ENCODE measurements at places on chromosomes 7 and 10.

DNA sequence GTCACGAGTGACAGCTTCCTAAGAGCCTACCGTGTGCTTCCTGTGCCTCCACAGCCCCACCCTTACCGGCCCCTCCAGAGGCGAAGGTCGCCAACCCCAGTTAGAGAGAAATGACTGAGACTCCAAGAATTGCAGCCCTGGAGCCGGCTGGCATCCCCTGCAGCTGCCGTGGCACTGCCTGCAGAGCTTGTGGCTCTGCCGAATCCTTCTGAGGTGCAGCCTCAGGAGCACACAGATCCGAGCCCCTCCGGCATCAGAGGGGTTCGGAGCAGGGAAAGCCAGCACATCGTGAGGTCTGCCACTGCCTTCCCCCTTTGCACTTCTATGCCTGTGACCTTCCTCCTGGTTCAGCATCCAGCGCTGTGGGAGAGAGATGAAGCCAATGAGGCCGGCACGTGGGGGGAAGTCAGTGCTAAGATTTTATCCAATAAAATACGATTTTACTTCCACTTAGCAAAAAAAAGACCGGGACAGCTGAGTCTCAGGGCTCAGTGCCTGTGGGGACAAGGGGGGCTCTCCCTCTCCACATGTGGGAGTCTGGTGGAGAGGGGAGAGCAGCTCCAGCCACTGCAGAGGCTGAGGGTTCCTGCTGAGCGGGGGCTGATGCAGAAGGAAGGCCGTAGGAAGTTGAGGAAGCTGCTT is 80.1 kb downstream of the TCERG1L start:
- no peak for DNase-seq

DNA sequence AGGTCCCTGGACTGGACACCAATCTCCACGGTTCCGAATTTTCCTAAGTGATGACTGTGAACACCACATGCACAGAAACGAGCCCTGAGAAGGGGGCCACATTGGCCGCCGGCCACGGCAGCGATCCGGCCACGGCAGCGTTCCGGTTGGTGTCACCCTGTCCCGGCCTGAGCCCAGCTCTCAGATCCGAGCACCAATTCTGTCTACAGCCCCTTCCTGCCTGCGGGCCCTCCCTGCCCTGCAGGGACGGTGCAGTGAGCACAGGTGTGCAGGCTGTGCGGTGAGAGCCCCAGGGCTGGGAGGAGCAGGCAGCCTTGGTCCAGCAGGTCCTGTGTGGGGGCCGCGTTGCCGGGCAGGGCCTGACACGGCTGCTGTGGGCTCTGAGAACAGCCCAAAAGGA is 29.7 kb upstream of the GPR146 start:
- DNase-seq = no peak

DNA sequence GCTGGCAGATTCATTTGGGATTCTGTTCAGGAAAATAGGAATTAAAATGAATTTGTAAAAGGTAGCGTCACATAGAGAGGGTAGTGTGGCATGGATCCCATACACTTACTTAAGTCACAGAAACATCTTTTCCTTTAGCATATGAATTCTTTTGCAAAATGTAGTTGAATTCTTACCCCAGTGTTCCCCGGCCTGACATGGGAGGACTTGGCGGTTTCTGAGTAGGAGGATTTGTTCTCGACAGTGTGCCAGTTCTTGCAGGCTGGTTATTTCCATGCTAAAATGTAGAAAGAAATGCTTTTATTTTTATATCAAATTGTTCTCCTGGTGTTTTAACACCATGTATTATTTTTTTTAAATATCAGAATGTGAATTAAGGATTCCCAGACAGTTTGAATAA is 72.6 kb downstream of the PDSS1 start:
- DNase-seq = no peak

DNA sequence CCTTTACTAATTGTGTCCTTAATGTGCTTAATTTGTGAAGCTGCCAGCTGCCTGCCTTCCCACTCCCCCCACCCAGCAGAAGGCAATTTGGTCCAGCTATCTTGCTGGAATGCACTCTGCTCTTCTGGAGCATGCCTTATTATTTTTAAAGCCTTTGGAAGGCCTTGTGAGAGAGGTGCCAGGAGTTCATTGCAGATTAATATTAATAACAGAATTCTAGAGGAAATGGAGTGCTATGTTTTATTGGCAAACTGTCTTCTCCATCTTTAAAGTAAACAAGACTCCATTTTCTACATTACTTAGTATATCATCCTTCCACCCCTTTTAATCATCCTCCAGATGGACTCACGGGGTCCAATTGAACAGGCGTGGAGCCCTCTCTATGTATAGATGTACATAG is 50.8 kb upstream of the ZNF32 start:
- no peak for DNase-seq

All from stimulated activated CD8-positive, alpha-beta memory T cell treated with anti-CD3 and anti-CD28 coated beads, Interleukin-7, amount 100 ng/mL, for 1 hour (primary cell).